Regular cardiac myocyte (primary cell): ENCODE measurements at places on chromosomes 5 and 9. TPM values are rescaled to one million over a fixed set of nuclear protein-coding genes. Genes with fewer than 3 reads are reported as not detected.

PLK2 gene
- total RNA-seq: 401 and 653 TPM in 2 replicates

C5orf58 gene
- under 0.01 TPM in 1 of 2 replicates, not detected in the other for total RNA-seq

OR1Q1 gene
- not detected in 2 replicates for total RNA-seq

ASS1 gene
- total RNA-seq: 19.4 and 93.9 TPM in 2 replicates

KCNV2 gene
- total RNA-seq: not detected in 2 replicates

CCL21 gene
- total RNA-seq: not detected in 2 replicates

SPATA31E1 gene
- not detected in 2 replicates for total RNA-seq

CCDC187 gene
- under 0.01 TPM in 2 replicates for total RNA-seq

PCDHB3 gene
- 0.19 and 3.9 TPM in 2 replicates for total RNA-seq

BRD8 gene
- 25.7 and 36.0 TPM in 2 replicates for total RNA-seq

MSX2 gene
- total RNA-seq: 0.38 and 1.1 TPM in 2 replicates

SLC36A2 gene
- not detected in 2 replicates for total RNA-seq

SLC46A2 gene
- total RNA-seq: not detected in 2 replicates

SAPCD2 gene
- total RNA-seq: 0.85 and 10.4 TPM in 2 replicates

DAPK1 gene
- 12.5 and 19.7 TPM in 2 replicates for total RNA-seq

KIF4B gene
- under 0.01 TPM in 1 of 2 replicates, not detected in the other for total RNA-seq

TMEM171 gene
- 5.6 and 9.0 TPM in 2 replicates for total RNA-seq

PCDHB8 gene
- total RNA-seq: under 0.01 and 1.4 TPM in 2 replicates

ADAM19 gene
- 15.5 and 43.9 TPM in 2 replicates for total RNA-seq

TMEM167A gene
- total RNA-seq: 74.1 and 91.3 TPM in 2 replicates
